NCI-H526 (cell line): ENCODE measurements at places on chromosomes 1 and 21.

GRCh38 chr1:94827434-94827833 lies 7.3 kb downstream of the SLC44A3 start:
- DNase-seq: no peak

DNA sequence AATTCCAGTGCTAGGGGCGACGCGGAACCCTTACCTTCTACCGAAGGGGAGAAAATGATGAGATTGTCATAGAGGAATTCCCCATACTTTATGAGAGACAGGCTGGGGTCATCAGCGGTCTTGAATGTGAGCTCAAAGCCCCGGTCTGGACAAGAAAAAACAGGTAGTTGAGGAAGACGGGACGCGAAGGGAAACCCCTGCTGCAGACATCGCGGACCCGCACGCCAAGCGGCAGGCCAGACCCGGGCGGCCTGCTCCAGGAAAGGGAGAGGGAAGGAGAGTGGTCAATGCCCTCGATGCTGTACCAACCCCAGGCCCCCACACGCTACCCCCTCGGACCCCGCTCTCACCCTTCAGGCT lies 342 bp downstream of the DDOST start:
- DNase-seq: no peak

- no peak for DNase-seq
These were observed 220.8 kb upstream of the KIAA0040 start for GRCh38 chr1:175413367-175413766.

DNA sequence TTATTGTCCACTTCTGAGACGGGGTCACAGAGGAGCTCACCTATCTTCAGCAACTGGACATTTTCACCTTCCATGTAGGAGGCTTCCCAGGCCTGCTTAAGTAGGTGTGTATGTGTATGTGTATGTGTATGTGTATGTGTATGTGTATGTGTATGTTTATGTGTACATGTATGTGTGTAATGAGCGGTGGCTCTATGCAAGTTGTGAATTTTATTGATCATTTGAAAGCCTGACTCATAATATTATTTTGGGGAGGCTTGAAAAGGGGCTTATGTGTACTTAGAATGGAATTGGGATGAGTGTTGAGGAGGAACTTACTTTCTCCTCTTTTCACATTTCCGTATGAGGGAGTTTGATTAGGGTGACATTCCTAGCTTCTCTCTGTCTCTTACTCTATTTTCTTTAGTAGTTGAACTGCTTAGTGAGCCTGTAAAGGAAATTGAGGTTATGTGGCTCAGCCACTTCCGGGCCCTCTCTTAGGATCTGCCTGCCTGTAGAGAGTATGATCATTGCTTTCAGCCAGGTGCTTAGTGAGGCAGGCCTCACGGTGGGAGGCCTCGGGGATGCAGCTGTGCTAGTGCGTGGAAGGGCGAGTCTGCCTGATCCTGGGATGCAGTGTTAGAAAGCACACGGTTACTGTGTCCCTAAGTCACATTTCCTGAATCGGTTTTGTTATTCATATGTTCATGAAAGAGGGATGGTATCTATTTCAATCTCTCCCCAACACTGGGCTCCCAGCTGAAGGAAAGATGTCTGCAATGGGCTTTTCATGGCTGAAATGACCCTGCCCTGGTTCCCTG lies 61.0 kb downstream of the IER5 start:
- DNase-seq: no peak

GRCh38 chr1:59516881-59517280 lies 220.0 kb downstream of the FGGY start:
- DNase-seq: no peak

GRCh38 chr1:246631426-246631825 lies 65.2 kb downstream of the CNST start:
- no peak for DNase-seq

GRCh38 chr1:156160000-156160742 lies 6.8 kb downstream of the SEMA4A start:
- DNase-seq: no peak

- DNase-seq: no peak
These were observed 107.4 kb upstream of the EDN2 start for GRCh38 chr1:41591891-41592290.

GRCh38 chr21:41418956-41419680 lies 6.9 kb upstream of the MX1 start:
- no peak for DNase-seq

DNA sequence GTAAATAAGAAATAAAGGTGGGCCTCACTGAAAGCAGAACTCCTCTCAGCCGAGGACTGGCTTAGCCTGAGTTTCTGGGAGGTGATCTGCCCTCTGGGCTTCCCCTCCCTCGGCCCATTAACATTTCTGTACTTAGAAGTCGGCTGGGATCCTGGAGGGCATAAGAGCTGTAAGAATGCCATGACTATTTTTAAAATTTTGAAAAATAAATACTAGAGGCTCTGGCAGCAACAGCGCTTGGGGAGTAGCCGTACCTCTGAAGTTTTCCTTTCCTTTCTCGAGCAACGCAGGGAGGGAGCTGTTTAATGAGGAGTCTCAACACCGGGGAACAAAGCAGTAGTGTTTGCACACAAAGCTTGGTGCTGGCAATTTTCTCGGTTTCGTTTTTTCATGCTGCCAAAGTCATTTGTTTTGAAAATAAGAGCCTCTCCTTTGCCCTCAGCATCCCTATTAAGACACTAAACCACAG lies 498.7 kb downstream of the SMYD3 start:
- peak; percentile 55 for DNase-seq

DNA sequence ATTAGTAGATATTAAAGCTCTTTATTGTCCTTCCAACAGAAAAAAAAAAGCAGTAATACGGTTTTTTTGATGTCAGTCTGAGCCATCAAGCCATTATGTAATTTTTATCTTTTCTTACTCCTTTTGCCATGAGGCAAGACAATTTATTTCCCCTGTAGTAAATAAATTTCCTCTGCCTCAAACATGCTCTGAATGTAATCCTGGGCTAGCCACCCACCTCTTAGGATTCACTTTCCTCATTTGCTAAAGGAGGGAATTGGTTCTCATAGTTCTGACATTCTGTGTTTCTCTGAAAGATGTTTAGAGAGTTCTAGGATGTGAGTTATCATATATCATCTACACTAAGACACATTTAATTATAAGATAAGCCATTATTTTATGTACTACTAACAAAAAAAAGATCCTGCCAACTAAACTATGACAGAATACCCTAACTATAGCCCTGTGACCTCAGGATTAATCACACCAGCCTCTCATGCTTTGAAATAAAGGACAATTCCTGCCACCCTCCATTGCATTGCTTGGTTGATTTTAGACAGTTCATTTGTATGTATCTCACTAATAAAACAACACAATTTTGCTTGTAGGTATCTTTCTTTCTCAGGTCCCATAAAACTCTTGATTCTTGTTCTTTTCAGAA lies 34.0 kb upstream of the RAP1A start:
- DNase-seq: no peak

DNA sequence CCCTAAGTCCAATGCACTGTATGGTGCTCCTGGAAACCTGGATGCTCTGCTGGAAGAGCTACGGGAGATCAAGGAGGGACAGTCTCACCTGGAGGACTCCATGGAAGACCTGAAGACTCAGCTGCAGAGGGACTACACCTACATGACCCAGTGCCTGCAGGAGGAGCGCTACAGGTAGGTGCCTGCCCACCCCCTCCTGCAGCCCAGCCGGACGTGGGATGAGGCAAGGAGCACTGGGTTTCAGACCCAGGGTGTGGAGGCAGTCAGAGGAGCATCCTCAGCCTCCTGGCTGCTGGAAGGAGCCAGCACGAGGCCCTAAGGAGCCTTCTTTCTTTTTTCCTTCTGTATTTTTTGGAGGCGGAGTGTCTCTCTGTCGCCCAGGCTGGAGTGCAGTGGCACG lies 42.0 kb downstream of the TMCC2 start:
- DNase-seq: no peak

- no peak for DNase-seq
These were observed 14.3 kb upstream of the ALG14 start for GRCh38 chr1:95086949-95087533.

GRCh38 chr1:201302163-201303152 lies 19.2 kb downstream of the PKP1 start:
- no peak for DNase-seq

GRCh38 chr1:111474106-111474505 lies 322 bp downstream of the C1orf162 start:
- no peak for DNase-seq
